Activated naive CD4-positive, alpha-beta T cell treated with anti-CD3 and anti-CD28 coated beads for 36 hours (primary cell): ENCODE measurements at places on chromosomes 4 and X. TPM values are rescaled to one million over a fixed set of nuclear protein-coding genes. Genes with fewer than 3 reads are reported as not detected.

Gene ARX
- total RNA-seq, result not detected

Gene POU4F2
- not detected for total RNA-seq

Gene SULT1E1
- not detected for total RNA-seq

Gene PRKG2
- total RNA-seq, result 1.2 TPM

Gene ELF4
- 16.5 TPM for total RNA-seq

Gene TREX2
- total RNA-seq, result 1.2 TPM

Gene CNOT6L
- total RNA-seq, result 108 TPM

Gene CCDC110
- 0.57 TPM for total RNA-seq

Gene MAGEA9B
- not detected for total RNA-seq

Gene CLTRN
- total RNA-seq, result 0.59 TPM

Gene GRIA2
- not detected for total RNA-seq

Gene TMPRSS11D
- total RNA-seq, result not detected

Gene RNF175
- 1.4 TPM for total RNA-seq

Gene CT45A5
- total RNA-seq, result not detected

Gene MAGEC3
- total RNA-seq, result not detected

Gene COL4A6
- not detected for total RNA-seq

Gene NAT8L
- total RNA-seq, result 0.32 TPM

Gene FMR1NB
- not detected for total RNA-seq

Gene MOB1B
- 16.2 TPM for total RNA-seq

Gene SPOCK3
- not detected for total RNA-seq

Gene SCML1
- 11.4 TPM for total RNA-seq

Gene SLITRK2
- not detected for total RNA-seq

Gene GUF1
- total RNA-seq, result 32.9 TPM

Gene ABCG2
- total RNA-seq, result 0.35 TPM
